ENCODE measurements at places on chromosomes 11 and 22.

DNA sequence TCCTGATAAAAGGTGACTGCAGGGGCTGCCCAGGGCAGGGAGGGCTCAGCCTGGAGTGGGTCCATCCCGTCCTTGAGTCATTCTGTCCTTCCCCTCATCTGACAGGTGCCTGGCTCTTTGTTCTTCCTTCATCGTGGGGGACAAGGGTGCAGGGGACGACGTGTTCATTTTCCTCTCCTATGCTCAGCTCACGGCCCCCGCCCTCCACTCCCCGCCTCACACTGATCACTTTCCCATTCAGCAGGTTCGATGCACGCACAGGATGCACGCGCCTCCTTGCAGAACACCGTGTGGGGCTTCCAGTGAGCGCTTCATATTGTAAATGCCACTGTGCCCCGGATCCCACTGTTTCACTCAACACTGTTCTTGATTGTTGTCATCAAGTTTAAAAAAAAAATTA is 32.7 kb upstream of the SHANK2 start:
- DNase-seq = no peak

- DNase-seq = no peak
These were observed 26.6 kb upstream of the MYEOV start for GRCh38 chr11:69267395-69267805.

- DNase-seq = no peak
These were observed 16.7 kb downstream of the CD44 start for GRCh38 chr11:35155677-35156076.

- no peak for DNase-seq
These were observed 46.4 kb upstream of the MUC15 start for GRCh38 chr11:26618441-26618840.

DNA sequence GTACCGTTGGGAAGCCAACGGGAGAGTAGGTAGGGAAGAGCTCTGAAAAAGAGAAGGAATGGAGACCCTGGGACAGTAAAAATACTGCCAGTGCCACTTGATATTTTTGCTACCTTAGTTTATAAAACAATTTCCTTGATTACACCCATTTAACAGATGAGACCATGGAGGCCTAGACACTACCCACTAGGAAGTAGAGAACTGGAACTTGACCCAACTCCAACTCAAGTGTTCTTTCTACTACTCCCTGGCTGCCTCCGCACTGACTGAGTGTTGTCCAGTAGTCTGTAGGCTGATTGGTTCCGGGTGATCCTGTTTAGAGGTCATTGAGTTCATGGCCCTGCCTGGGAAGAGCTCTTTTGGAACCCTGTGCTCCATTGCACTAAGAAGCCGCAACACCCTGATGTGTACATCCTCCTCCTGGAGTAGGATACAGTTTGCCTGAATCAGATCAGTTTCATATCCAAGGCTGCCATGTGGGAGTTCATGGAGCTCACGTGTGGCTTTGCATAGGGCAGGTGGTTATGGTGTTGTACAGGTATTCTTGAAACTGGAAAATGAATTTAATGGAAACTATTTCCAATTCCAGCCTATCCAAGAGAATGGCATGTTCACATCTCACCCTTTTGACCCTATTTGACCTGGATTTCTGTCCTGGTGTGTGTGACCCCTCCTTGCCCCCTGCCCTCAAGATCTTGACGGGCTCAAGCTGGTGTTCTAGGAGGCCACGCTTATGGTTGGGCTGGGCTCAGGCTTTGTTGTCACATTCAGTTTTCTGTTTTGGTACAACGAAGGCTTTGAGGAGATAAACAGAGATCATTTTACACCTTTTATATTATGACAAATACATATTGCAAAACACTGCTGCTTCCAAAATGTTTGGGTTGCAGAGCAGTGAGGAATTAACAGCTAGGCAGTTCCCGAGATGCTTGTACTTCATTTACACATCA is 102.2 kb upstream of the NNMT start:
- no peak for DNase-seq

DNA sequence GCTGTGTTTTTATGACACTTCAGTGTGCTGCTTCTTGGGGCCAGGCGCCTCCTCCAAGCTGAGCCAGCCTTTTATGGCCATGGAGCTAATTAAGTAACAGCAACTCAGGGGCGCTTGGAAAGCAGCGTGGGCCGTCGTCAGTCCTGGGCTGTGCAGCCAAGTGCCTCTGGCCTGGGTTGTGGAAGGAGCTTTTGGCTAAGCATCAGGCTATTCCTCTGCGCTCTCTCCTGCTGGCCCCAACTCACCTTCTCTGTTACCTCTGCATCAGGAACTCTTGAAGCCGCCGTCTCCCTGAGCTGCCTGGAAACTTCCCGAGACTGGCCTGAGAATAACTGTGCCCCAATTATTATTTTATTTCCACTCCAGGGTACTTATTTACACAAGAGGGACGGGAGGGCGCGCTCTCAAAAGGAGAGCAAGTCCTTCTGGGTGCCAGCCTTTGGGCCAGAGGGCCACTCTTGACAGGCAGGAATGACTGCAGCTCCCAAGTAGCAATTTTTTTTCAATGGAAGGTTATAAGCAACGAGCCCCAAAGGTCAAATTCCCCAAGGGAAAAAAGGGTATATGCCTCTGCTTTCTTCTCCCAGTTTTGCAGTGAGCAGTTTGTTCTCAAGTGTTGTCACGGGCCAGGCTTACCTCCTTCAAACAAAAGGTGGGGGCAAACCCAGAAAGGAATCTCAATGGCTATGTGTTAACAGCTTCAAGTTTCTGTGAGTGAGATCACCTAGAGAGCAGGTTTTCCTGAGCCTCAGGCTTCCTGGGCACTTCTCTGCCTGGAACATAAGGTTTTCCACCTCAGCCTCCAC is 38.5 kb upstream of the NAV2 start:
- no peak for DNase-seq

GRCh38 chr11:119193001-119193400 is 7.7 kb downstream of the NHERF4 start:
- DNase-seq = no peak

DNA sequence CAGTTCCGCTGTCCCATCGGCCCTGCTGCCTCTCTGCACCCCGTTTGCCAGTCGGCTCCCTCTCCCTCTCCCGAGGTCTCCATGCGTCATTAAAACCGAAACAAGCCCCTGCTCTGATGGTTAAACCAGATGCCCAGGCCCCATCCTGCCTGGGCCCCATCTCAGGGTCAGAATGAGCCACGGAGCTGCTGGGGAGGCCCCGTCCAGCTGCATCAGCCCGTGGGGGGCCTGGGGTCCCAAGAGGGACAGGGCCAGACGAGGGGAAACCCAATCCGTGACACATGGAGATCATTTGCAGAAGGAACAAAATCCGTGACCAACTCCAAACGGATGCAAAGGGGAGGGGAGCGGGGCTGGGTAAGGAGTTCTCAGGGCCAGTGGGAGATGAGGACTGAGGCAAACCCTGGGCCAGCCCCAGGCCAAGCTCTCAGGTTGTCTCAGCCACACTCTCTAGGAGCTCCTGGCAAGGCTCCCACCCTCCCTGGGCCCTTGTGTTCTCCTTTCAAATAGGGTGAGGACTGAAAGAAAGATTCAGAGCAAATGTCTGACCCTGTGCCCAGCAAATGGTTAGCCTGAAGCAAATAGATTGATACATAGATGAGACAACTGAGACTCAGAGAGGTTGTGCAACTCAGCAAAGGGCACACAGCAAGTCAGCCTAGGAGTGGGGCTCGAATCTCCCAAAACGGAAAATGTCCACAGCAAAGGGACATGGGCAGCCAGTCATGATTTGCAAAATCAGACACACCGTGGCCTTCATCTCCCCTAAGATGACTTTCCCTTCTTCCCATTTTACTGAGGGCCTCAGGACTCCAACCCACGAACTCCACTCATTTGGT is 162.1 kb downstream of the MN1 start:
- no peak for DNase-seq

DNA sequence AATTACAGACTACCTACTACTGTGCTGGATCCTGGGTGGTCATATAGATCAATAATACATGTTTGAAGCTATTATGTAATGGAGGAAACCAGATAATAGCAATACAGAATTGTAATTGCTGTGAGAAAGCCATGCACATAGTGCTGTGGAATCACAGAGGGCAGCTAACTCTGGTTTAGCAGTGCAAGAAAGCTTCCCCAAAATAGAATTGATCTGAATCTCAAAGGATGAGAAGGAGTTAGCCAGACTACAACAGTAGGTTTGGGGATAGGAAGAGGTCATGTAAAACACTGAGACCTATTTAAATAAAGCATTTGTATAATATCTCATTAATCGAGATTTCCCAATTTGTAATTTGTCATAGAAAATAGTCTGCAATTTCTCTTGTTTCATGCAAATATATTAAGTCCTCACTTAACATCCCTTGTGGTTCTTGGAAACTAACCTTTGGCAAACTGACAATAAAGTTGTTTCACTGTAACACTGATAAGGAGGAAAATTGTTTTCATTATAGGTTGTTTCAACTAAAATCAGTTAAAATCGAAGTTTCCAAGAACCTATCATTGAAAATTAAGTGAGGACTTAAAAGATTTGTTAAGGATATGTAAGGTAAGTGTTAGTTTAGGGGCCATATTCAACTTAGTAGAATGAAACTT is 7.6 kb downstream of the C11orf58 start:
- no peak for DNase-seq

- no peak for DNase-seq
These were observed 9.3 kb downstream of the TMEM86A start for GRCh38 chr11:18707811-18708340.

GRCh38 chr11:64762674-64763525 is 3.1 kb upstream of the PYGM start:
- DNase-seq = no peak

DNA sequence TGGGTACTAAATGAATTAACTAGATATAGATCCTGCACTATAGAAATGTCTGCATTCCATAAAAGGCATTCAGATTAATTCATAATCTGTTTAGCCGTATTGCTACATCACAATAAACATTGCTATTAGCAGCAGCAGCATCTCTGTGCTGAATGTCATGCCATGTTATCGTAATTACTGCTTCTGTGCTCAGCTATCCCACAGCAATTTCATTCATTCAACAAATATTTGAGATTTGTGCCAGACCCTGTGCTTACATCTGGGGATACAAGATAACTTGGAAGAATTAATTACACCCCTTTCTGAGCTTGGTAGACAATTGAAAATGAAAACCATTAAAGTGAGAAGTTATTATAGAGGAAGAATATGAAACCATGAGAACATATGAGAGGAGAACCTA is 185.8 kb upstream of the C11orf87 start:
- no peak for DNase-seq

- DNase-seq = no peak
These were observed 11.3 kb upstream of the CDC42BPG start for GRCh38 chr11:64855596-64856304.

DNA sequence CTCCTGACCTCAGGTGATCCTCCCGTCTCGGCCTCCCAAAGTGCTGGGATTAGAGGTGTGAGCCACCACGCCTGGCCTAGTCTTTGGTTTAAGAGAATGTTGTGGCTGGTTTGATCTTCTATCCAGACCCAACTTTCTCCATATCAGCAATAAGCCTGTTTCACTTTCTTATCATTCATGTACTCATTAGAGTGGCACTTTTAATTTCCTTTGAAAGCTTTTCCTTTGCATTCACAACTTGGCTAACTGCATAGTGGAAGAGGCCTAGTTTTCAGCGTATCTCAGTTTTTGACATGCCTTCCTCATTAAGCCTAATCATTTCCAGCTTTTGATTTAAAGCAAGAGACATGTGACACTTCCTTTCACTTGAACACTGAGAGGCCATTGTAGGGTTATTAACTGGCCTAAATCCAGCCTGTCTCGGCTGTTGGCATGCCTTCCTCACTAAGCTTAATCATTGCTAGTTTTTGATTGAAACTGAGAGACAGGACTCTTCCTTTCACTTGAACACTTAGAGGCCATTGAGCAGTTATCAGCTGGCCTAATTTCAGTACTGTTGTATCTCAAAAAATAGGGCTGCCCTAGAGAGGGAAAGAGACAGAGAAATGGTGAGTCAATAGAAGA is 13.1 kb upstream of the RPL3 start:
- DNase-seq = no peak

DNA sequence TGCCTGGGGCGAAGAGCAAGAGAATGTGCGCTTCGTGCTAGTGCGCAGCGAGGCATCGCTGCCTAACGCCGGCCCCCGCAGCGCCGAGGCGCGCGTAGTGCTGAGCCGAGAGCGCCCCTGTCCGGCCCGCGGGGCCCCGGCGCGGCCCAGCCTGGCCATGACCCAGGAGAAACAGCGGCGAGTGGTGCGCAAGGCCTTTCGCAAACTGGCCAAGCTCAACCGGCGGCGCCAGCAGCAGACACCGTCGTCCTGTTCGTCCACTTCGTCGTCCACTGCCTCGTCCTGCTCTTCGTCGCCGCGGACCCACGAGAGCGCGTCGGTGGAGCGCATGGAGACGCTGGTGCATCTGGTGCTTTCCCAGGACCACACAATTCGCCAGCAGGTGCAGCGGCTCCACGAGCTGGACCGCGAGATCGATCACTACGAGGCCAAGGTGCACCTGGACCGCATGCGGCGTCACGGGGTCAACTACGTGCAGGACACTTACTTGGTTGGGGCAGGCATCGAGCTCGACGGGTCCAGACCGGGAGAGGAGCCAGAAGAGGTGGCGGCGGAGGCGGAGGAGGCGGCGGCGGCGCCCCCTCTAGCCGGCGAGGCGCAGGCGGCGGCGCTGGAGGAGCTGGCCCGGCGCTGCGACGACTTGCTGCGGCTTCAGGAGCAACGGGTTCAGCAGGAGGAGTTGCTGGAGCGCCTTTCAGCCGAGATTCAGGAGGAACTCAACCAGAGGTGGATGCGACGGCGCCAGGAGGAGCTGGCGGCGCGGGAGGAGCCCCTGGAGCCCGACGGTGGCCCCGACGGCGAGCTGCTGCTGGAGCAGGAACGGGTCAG is 1.0 kb downstream of the RASSF10 start:
- DNase-seq = no peak

DNA sequence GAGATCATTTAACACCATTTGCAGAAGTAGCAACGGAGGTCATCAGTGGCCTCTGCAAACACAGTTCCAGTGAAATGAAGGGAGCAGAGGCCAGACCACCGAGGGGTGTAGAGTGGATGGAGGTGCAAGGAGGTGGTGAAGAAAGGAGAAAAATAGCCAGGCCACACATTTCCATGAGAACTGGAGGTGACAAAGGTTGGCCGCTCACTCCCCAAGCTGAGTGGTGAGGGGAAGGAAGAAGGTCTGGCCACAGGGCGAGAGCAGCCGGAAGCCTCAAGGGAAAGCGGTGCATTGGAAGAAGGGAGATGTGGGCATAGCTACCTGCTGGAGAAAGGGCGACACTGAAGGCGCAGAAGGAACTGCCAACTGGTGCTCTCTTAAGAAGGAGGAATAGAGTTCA is 20.1 kb upstream of the TMPRSS4 start:
- no peak for DNase-seq

DNA sequence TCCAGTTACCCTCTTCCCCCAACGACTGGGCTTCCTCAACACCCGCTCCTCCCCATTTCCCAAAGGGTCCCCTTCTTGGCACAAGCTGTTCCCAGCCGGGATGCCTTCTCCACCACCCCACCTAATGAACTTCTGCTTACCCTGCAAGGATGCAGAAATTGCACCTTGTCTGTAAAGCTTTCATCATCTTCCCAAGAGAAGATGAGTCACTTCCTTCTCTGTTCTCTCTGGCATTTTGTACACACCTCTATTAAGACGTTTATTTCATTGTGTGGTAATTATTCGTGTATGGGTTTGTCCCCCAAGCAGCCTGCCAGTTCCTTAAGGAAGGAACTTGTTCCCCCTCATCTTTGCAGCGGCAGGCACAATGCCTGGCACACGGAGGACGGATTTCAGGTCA is 351.1 kb downstream of the CADM1 start:
- no peak for DNase-seq

All from RPMI8226 (cell line).